ENCODE measurements at places on chromosomes 12 and 14.

DNA sequence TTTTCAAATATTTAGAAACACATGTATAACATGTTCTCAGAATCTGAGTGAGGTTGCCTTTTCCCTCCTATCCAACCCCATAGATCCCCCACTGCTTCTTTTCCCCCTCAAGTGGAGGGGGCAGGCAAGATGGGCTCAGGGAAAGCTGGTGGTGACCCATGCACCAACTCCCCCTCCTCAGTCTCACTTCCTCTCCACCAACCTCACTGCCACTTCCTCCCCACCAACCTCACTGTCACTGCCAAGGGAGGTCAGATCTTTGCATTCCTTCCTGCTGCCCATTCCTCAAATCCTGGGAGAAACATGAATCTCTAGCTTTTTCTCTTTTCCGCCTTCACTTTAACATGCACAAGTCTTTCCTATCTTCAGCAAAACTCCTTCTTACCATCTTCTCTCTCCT, 48.7 kb downstream of the SPTB start:
- DNase-seq, result no peak

GRCh38 chr14:65318636-65319506, 93.7 kb upstream of the FUT8 start:
- DNase-seq, result no peak

DNA sequence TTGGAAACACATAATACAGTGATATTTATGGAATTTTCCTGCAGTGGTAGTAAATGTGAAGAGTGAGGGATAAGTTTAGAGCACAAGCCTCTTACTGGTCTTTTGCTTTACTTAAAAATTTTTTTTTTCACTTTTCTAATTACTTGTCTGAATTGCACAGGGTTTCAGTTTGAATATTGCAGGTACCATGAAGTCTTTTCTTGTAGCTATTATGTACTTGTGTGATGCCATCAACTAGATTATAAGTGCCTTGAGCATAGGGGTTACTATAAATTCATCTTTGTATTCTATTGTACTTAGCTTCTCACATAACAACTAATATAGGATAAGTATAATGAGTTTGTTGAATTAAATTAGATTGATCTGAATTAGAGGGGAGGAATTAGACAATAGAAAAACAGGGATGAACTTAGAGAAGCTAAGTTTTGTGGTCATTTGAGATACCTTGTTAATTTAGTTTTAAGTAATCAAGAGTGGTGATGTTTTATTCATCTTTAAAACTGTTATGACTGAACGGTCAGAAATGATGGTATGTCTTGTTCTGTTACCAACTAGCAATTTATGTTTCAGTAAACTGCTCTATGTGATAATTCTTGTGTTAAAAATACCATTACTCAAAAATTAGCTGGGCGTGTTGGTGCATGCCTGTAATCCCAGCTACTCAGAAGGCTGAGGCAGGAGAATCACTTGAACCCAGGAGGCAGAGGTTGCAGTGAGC, 42.1 kb downstream of the CCDC91 start:
- no peak for DNase-seq

GRCh38 chr12:96044943-96045290, 9.5 kb upstream of the LTA4H start:
- no peak for DNase-seq

GRCh38 chr12:89661706-89662330, 46.8 kb downstream of the ATP2B1 start:
- no peak for DNase-seq

DNA sequence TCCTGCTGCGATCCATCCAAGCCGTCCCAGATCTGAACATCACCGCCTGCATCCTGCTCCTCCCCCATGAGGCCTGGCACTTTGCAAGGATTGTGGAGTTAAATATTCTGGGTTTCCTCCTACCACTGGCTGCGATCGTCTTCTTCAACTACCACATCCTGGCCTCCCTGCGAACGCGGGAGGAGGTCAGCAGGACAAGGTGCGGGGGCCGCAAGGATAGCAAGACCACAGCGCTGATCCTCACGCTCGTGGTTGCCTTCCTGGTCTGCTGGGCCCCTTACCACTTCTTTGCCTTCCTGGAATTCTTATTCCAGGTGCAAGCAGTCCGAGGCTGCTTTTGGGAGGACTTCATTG, 8.2 kb downstream of the BDKRB1 start:
- DNase-seq, result no peak

DNA sequence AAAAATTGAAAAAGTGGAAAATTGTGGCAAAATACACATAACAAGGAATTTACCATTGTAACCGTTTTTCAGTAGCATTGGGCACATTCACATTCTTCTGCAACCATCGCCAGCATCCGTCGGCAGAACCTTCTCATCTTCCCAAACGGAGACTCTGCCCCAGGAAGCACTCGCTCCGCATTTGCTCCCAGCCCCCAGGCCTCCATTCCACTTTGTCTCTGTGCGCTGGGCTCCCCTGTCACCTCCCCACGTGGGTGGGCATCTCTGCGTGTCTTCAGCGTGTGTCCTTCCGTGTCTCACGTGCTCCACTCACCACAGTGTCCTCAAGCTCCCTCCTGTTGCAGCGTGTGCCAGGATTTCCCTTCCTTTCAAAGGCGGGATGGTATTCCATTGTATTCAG, 9.9 kb downstream of the GPR132 start:
- no peak for DNase-seq
